ENCODE measurements at places on chromosomes 2 and 18. TPM values are rescaled to one million over a fixed set of nuclear protein-coding genes. Genes with fewer than 3 reads are reported as not detected.

NDC80 gene
- total RNA-seq: 1.4 TPM

FMNL2 gene
- 24.7 TPM for total RNA-seq

ARMC9 gene
- 19.2 TPM for total RNA-seq

DNA sequence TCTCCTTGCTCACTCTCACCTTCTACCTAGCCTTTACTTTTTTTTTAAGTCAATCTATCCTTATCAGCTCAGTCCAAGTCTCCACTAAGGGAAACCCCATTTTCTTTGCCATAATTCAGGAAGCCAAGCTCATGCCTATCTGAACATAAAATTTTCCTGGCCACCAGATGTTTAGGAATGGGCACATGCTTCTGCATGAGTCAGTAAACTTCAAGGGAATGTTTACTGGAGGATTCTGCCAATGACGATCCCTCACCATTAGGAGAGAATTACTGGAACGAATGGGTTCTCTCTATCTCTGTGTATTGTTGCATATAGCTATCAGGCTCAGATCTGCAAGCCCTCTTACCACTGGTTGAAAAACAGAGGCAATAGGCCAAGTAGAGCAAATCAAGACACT, 731.7 kb upstream of the ZNF804A start:
- no peak for DNase-seq

- no peak for DNase-seq
Observed at GRCh38 chr2:117432746-117433145, 381.7 kb upstream of the DDX18 start.

All from mucosa of gallbladder (tissue), 1 donor.